Fibroblast of mammary gland (primary cell): ENCODE measurements at places on chromosomes 3 and 15.

DNA sequence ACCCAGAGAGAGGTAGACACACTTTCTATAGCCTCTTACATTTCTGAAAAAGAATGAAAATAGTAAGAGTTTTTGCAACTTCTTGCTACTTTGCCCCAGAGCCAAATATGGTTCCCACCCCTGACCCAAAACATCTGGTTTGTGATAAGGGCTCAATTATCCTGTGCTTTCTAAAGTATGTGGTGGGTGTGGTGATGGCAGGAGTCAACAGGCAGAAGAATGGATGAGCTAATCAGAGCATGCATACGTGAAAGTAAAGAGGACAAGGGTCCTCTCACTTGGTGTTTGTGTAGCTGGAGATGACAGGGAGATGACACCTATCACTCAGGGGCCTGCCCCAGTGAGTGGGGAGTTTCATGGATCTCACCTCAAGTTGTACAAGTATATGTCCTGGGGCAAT lies 19.1 kb downstream of the KBTBD8 start:
- DNase-seq: peak; percentile 10

GRCh38 chr3:65595222-65596028 lies 443.3 kb downstream of the MAGI1 start:
- DNase-seq: no peak

DNA sequence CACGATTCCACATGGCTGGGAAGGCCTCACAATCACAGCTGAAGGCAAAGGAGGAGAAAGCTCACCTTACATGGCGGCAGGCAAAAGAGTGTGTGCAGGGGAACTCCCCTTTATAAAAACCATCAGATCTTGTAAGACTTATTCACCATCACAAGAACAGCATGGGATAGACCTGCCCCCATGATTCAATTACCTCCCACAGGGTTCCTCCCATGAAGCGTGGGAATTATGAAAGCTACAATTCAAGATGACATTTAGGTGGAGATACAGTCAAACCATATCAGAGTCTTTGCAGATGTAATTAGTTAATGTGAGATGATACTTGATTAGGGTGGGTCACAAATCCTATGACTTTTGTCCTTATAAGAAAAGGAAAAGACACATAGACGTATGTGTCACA lies 688.9 kb downstream of the GBE1 start:
- no peak for DNase-seq

GRCh38 chr3:118986734-118987133 lies 47.9 kb downstream of the IGSF11 start:
- no peak for DNase-seq

- DNase-seq: no peak
Observed at GRCh38 chr3:121155028-121155427, 247.0 kb downstream of the STXBP5L start.

DNA sequence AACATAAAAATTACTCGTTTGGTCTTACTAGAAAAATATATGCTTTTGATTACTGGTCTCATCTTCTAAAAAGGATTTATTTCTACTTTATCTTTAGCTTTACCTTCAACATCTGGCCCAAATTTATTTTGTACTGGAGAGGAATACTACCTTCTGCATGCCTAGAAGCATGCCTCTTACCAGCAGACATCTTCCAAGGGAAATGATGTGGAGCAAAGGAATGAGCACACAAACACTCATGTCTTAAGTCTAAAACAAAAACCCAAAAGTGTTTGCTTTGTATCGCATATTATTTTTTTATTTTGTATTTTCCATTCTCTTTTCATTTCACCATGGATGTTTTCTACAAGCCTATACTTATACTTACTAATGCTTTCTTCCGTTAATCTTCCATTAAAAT lies 304.6 kb upstream of the KCNMB2 start:
- DNase-seq: no peak

- DNase-seq: peak; percentile 83
Observed at GRCh38 chr3:138417559-138417982, 16.8 kb upstream of the ESYT3 start.

DNA sequence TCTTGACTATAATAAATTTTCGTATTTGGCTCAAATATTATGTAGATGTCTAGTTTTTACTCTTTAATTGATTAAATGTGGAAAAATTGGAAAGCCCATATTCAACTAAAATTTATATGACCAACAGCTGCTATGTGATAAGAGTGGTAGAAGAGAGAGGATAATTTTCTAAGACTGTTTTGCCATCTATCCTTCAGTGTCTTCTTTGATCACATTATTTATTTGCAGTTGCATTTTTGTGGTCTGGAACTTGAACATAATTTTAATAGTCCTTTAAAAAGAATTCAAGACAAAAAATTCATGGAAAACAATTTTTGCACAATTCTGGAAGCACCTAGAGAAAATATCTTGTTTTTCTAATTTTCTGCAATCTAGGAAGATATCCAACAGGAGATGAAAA lies 213.3 kb upstream of the THBS1 start:
- DNase-seq: no peak

DNA sequence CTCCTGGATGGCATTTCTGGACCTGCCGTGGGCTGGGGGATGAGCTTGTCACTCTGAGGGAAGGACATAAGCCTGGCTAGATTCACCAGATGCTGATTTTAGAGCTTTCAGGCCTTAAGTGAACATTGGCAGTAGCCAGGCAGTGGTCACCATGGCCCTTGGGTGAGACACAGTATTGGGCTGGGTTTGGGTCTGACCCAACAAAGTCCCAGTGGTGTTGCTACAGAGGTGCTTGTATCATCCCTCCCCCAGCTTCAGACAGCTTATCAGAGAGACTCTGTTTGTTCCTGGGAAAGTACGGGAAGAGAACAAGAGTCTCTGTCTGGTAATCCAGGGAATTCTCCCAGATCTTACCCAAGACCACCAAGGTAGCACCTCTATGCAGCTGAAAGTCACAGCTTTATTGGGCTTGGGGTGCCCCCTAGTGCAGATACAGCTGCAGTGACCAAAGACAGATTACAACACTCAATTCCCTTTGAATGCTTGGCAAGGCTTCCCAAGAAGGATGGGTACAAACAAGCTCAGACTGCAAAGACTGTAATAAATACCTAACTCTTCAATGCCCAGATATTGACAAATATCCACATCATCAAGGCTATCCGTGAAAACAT lies 9.8 kb upstream of the RUVBL1 start:
- peak; percentile 68 for DNase-seq

- no peak for DNase-seq
Observed at GRCh38 chr3:115725800-115726199, 102.5 kb downstream of the GAP43 start.

- DNase-seq: no peak
Observed at GRCh38 chr15:24678485-24678884, 2.9 kb downstream of the NPAP1 start.
